ENCODE measurements at places on chromosomes 1 and 21.

- no peak for DNase-seq
These were observed 4.9 kb upstream of the TRIM63 start for GRCh38 chr1:26072305-26072704.

DNA sequence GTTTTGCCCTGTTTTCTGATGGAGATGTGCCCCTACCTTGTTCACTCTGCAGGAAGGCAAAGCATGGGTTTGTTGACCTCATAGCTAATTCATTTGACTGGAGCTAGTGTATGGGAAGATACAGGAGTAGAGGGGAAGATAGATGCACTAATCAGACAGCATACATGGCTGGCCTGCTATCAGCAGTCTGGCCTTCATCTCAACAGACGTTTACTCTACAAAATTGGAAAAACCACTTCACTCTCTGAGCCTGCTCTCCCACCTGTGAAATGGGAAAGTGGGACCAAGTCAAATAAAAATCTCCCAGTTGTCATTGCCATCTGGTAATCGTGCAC lies 235.2 kb upstream of the RAB4A start:
- no peak for DNase-seq

- DNase-seq, result no peak
These were observed 46.2 kb downstream of the UCHL5 start for GRCh38 chr1:193013005-193013404.

DNA sequence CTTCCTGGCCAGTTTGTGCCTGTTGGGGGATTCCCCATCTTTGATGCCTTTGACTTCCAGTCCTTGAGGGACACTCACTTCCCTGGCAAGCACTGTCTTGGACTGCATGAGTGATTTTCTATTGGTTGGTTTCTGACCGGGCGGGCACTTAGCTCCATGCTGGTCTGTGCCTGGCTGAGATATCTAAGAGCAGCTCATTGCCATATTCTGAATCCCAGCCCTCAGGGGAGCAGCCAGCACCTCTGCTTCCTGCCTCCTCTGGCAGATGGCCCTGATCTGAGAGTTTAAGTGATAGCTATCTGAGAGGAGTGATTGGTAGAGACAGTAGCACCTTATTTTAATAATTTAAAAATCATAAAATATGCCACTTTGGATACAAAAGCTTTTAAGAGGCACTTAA lies 52.5 kb downstream of the DISC1 start:
- DNase-seq, result no peak

GRCh38 chr21:32520875-32521735 lies 64.2 kb downstream of the TCP10L start:
- DNase-seq, result no peak

- DNase-seq, result no peak
These were observed 4.6 kb downstream of the TENT5B start for GRCh38 chr1:27007909-27008582.

GRCh38 chr1:232732344-232732910 lies 72.8 kb upstream of the MAP10 start:
- DNase-seq, result no peak

DNA sequence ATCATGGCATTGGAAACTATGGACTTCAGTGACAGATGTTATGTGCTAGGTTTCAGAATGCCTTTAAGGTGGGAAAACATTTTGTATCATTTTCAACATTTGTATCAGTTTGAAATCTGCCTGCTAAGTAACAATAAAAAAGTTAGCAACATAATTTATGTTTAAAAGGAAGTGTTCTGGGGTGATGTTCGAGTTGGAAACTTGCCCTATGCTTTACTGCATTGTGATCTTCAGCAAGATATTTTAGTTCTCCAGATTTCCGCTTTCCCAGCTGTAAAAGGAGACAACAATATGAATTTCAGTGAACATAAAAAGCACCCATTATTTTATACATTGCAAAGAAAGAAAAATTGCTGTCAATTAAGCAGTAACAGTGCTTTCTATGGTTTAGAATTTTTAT lies 187.4 kb downstream of the DISC1 start:
- DNase-seq, result no peak

DNA sequence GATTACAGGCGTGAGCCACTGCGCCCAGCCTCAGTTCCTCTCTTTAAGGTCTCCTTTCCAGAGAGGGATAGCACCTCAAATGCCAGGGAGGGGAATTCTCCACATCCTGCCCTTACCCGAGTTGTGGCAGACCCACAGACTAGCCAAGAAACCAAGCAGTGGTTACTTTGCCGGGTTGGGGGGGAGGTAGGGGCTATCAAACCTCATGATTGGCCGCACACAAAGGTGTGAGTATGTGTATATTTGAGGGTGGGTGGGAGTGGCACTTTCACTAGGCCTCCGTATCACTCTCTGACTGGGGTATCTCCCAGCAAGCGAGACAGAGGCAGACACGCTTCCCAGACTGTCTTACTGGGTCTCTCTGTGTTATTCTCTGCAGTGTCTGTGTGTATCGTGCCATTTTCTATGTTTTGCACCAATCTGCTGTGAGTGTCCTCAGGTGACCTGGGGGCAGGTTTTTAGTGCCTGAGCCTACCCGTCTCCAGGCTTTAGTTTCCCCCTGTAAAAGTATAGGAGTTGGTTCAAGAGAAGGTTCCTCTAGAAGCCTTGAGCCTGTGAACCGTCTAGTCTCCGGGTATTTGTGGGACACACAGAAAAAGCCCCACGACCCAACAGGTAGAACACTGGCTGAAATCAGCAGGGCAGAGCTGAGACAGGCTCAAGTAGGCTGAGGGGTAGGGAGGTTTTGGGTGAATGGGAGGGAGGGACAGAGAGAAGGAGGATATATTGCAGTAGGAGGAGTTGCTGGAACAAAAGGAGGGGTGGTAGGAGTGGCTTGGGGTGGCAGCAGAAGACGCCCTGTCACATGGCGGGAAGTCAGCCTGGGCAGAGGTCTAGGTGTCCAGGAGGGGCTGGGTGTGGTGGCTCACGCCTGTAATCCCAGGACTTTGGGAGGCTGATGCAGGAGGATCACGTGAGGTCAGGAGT lies 10.3 kb downstream of the LMNA start:
- DNase-seq, result no peak

GRCh38 chr1:14298806-14299205 lies 299.7 kb upstream of the KAZN start:
- DNase-seq, result no peak

- no peak for DNase-seq
These were observed 316 bp downstream of the AP4B1 start for GRCh38 chr1:113904293-113904673.

DNA sequence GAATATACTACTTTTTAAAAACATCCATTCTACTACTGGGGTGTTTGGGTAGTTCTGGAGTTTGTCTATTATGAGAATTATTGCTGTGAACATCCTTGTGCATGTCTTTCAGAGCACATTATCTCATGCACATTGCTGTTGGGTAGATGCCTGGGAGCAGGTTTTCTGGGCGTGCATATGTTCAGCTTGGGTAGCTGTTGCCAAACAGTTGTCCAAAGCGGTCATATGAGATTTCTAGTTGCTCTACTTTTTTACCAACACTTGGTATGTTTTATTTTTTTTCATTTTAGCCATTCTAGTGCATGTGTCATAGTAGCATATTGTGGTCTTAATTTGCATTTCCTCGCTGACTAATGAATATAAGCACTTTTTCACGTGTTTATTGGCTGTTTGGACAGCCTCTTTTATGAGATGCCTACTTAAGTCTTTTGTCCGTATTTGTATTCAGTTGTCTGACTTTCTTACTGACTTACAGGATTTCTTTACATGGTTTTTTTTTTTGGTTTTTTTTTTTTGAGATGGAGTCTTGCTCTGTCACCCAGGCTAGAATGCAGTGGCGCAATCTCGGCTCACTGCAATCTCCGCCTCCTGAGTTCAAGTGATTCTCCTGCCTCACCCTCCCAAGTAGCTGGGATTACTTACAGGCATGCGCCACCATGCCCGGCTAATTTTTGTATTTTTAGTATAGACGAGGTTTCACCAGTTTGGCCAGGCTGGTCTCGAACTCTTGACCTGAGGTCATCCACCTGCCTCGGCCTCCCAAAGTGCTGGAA lies 18.1 kb downstream of the ZDHHC18 start:
- no peak for DNase-seq

DNA sequence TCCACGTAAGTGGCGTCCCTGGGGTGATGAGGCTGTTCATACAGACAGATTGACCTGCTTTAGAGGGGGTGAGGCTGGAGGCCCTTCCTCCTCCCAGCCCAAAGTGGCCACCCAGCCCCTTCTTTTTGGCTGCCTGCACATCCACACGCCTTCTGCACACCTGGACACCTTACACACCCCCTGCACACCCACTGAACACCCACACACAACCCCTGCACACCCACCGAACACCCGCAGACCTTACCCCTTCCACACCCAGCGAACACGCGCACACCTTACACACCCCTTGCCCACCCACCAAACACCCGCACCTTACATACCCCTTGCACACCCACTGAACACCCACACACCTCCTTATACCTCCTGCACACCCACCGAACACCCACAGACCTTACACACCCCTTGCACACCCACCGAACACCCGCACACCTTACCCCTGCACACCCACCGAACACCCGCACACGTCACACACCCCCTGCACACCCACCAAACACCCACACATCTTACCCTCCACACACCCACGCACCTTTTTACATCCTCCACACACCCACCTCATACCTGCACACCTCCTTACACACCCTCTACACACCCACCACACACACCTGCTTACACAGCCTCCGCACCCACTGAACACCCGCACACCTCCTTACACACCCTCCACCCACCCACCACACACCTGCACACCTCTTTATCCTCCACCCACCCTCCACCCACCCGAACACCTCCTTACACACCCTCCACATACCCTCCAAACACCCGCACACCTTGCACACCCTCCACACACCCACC lies 37.7 kb downstream of the COQ8A start:
- no peak for DNase-seq

GRCh38 chr1:211066781-211067384 lies 67.1 kb downstream of the KCNH1 start:
- DNase-seq, result no peak

DNA sequence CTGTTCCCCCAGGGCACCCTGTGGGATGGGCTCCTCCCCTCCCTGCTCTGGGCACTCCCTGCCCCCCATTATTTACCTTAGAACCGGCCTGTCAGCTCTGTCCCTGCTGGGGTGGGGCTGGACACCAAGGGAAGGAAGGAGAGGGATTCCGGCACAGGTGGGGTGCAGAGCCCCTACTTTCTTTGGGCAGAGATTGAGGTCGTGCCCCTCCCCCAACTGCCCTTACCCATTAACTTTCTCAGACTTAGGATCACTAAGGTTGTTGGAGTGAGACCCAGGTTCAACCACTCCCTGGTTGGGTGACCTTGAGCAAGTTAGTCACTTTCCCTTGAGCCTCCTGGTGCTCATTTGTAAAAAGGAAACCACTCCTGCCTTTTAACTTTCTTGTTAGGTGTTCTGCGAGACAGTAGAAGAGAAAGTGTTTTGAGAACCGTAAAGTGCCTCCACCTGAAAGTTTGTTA lies 57.0 kb upstream of the SYNC start:
- no peak for DNase-seq

- no peak for DNase-seq
These were observed 15.2 kb downstream of the PPT1 start for GRCh38 chr1:40081871-40082270.

GRCh38 chr1:168469690-168470089 lies 74.1 kb downstream of the XCL2 start:
- DNase-seq, result no peak

DNA sequence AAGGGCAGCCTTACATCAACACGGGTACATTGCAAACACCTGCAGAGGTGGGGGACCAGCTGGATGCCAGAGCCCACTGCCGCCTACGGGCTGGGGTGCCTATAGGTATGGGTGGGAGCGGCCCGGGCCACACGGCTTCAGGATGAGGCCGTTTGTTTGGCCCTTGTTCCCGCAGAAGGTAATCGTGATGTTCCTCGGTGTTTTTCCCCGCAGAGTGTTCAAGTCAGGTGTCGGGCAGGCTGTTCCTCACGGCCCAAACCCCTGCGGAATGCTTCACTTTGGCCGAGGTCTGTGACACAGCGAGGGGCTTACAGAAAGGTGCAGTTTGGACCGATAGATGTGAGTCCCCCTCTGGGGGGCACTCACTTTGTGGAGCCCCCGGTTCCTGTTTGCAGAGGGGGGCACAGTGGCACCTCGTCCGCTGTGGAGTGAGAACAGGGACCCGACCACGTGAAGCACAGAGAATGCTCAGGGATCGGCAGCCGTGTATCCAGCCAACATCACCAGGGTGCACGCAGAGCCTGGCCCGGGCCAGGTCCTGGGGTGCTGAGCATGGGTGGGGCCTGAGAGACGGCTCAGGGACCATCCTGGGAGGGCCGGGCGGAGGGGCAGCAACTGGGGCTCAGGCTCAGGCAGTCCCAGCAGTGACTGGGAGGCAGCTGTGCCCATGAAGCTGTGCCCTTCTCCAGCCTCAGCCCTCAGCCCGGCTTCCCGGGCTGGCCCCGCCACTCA lies 453 bp upstream of the TTLL10 start:
- no peak for DNase-seq

DNA sequence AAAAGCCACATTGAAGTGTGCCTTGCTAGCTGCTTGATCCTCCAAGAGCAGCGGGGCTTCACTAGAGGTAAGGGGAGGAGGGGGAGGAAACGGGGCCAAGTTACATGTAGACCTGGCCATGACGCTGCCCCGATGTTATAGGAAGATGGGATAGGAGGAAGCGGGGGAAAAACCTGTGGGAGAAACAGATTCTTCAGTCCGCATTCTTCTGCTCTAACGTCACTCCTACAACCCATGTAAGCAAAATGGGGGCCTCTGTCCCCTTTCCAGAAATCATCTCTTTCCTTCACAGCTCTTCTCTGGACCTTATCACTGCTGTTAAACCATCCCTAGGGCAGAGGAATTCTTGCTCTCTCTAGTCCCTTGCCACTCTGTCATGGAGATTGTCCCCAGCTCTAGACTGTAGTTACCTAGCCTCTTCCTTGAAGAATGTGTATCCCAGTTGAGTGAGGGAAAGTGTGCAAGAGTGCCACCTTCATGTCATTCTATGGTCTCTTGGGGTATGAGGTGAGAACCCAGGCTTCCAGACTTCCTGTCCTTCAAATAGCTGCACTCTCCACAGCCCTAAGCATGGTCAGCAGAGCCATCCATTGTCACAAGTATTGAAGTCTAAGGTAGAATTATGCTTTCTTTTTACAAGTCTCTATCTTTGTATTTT lies 11.4 kb downstream of the PLEKHO1 start:
- no peak for DNase-seq

DNA sequence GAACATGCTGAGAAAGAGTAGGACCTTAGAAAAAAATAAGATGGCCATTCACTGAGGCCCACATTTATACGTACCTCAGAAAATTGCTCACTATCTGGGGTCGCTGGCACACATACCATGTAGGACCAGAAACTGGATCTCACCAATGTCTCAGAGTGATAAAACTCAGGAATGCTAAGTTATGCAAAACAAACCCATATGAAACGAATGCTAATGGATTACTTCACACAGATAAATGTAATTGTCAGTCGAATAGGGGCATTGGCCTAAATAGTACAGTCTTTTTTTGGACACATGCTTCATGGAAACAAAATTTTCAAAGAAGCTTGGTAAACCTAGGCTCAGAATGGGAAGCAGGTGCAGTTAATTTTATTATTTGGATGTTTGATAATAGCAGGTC lies 32.6 kb upstream of the RGS2 start:
- no peak for DNase-seq

Measured in NCI-H2029 treated with DMSO at 0.1 percent for 48 hours (cell line).